ENCODE measurements at places on chromosomes 16 and 17.

- DNase-seq, result no peak
These were observed 62.4 kb downstream of the VAT1L start for GRCh38 chr16:77850636-77851333.

DNA sequence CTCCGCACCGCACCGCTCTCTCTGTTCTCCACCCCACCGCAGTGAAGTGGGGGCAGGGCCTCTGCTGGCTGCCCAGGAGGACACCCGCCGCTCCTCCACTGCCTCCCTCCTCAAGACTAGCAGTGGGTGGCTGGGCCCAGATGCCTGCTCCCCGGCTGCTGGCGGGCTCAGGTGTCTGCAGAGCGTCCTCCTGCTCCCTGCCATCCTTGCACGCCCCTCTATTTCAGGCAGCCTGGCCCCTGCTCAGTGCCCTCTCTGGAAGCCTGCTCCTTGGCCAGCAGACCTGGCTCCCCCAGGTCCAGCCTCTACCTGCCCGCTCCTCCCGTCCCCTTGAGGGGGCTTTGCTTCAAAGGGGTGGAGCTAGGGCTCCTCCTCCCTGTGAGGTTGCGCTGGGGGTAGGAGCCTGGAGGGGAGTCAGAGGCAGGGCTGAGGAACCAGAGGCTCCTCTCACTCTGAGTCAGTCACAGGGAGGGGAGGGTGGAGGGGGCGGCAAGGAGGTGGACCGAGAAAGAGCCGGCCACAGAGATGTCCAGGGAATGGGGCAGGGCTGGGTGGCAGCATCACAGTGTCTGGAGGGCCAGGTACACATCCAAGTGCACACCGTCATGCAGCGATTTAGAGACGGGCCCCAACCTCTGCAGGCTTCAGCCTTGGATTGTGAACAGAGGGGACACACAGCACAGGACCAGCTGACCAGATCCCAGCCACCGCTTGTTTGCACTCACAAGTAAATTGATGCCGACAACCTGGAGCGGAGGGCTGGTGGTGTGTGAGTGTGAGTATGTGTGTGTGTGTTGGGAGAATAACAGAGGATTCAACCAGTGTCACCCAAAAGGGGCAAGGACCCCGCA lies 9.8 kb upstream of the TMEM92 start:
- no peak for DNase-seq

GRCh38 chr17:48609033-48609432 lies 1.8 kb downstream of the HOXB7 start:
- DNase-seq, result no peak

DNA sequence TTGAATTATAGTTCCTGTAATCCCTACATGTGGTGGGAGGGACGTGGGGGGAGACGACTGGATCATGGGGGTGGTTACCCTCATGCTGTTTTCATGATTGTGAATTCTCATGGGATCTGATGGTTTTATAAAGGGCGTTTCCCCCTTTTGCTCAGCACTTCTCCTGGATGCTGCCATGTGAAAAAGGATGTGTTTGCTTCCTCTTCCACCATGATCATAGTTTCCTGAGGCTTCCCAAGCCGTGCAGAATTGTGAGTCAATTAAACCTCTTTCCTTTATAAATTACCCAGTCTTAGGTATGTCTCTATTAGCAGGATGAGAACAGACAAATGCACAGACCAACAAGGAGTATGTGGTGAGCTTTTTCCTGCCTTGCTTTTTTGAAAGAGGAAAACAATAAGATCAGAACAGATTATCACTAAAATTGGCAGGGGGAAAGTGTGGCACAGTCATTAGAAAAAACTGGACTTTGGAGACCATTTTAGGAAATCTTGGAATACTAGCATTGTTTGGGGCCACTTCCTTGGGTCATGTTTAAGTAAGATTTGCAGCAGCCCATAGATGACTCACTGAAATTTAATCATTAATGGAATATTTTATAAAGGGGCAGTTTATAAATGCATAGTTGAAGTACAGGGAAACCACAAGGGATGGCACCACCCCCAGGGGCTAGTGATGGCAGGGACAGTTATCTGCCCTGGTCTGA lies 352.8 kb downstream of the CDH13 start:
- DNase-seq, result no peak

GRCh38 chr17:82121660-82122629 lies 23.9 kb upstream of the FASN start:
- DNase-seq, result no peak

DNA sequence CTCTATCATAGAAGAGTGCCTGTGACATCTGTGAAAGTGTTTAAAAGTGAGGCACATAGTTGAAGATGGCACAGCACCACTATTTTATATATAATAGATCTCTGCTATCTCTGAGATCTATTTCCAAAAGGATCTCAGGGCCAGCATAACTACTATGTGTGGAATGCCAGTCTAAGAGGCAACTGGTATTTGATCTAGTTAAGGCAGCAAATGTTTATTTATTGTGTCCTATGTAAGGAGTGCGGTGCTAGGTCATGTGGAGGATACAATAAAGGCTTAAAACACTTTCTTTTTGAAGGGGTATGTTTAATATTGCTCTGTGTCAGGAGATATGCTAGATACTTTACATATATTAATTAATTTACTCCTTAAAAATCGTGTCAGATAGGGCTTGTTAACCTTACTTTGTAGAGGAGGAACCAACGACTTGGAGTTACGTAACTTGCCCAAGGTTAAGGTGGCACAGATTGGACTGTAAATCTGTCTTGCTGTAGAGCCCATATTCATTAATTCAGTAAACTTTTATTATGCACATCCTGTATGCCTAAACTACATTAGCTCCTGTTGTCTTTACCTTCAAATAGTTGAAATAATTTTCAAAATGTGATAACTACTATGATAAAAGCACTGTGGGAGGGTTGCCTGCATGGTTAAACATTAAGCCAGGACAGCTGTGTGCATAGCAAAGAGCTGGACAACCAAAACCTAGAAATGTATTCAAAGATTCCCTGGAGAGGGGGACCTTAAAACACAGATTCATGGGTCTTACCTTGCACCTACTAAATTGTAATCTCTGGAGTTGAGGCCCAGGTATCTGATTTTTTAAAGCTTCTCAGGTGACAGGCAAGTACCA lies 83.3 kb downstream of the NLK start:
- no peak for DNase-seq

- no peak for DNase-seq
These were observed 15.4 kb downstream of the RBFOX3 start for GRCh38 chr17:79595471-79595870.

DNA sequence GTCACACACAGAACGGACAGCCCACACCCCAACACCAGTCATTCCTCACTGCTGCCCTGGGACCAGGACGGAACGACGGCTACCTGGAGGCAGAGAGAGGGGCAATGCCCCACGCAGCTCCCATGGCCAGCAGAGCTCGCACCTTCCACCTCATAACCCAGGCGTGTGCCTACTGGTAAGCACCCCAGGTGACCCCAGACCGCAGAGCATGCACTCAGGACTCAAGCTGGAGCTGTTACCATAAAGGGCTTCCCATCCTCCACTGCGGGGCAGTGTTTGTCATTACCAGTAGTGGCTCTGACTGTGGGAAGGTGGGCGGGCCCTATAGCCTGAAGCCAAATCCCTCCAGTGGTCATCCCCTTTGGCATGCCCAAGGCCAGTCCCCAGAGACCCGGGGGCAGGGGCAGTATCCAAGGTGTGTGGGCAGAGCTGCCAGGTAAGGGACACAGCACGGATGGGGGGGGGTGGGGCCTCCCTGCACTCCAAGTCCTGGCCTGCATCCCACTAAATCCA lies 4.7 kb upstream of the BCAR1 start:
- DNase-seq, result no peak

DNA sequence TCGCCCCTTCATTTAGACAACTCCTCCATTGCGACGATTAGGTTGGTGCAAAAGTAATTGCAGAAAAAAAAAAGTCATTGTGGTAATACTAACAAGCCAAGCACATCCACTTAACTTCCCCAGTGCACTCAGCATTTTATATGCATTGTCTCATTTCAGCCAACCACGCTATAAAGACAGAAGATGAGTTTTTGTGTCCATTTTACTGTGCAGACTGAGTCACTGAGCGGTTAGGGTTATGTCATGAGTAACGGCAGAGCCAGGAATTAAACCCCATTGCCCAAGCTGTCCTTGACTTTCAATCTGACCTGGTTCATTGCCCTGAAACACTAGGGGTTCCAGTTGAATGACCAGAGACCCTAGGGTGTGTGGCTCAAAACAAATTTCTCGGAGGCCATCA lies 218.7 kb downstream of the XYLT1 start:
- no peak for DNase-seq

GRCh38 chr16:49987381-49987780 lies 37.6 kb upstream of the CNEP1R1 start:
- DNase-seq, result no peak

DNA sequence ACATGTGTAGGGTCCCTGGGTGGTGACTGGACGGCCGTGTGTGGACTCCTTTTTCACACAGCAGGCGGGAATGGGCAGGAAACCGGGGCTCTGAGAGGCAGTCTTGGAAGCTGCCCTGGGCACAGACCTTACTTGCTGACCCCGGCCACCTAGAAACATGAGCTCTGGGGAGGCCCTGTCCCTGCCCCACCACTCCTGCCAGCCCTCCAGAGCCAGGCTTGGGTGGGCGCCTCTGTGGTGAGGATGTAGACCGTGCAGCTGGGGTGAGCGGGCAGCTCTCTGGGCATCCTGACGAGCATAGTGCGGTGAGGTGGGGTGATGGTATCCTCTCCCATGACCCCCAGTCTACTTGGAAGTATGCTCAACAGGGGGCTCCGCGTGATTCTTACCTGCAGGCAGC lies 121.3 kb downstream of the RAB11FIP4 start:
- DNase-seq, result no peak

DNA sequence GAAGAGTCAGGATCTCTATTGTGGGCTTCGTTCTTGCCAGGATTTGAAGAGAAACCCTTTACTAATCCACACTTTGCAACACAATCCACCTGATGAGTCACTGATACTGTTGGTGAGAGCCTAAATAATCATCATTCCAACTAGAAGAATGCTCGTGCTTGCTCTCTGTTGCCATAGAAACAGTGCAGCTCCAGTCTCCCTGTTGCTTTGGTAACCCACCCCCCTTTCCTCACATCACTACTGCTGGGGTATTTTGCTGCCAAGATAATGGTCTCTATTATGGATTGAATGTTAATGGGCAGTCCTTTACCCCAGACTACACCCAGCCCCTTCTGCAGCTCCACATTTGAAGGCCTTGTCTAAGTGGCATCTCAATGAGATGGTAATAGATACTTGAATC lies 190.4 kb downstream of the ABCC12 start:
- peak; percentile 20 for DNase-seq

GRCh38 chr17:55086635-55087058 lies 118.1 kb downstream of the STXBP4 start:
- DNase-seq, result no peak

DNA sequence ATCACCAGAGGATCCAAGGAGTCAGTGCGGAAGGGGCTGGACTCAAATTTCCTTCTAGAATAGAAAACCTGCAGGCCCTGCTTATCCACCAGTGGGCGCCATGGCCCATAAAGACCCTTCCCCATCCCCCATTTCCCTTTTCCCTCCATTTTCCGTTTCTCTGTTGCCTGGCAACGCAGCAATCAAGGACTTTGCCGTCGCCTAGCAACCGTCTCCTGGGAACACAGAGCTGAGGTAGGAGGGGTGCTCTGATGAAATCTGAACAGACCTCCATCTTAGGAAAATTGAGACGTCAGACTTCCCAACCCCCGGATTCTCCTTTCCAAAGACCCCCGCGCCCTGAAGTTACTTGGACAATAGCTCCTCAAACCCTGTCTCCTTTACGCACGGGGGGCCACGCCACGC lies 5.7 kb downstream of the DLG4 start:
- DNase-seq, result peak; percentile 85

DNA sequence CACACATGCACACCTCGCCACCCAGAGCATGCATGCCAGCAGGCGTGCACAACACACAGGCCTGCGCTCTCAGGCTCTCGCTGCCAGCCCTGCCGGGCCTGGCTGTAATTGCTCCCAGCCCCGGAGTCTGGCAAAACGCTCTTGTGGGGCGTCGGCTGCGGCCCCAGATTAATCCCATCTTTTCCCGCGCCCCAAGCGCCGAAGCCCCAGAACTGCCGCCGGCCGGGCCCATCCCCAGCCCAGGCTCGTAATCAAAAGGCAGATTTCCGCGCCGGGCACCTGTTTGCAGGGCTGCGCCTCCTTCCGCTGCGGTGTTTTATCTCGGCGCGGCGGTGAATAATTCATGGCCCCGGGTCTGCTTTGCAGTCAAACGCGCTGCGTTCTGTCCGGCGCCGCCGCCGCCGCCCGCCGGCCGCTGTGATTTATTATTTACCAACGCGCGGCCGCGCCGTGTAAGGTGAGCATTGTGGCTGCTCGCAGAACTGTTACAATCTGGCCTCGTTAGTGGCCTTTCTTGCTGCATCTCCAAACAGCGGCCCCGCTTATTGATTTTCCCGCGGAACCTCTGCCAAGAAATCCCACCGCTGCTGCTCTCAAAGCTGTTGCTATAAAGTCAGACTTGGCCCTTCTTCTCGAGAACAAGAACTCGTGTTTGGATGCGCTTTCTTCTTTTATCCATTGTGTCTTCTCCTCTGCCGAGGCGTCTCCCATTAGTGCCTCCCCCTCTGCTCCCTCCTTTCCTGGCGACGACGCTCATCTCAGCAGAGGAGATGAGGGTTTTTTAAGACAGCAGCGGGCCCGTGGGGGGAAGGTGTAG lies 126.1 kb downstream of the IRX5 start:
- no peak for DNase-seq

- DNase-seq, result no peak
These were observed 11.9 kb upstream of the KDM8 start for GRCh38 chr16:27191352-27191924.

DNA sequence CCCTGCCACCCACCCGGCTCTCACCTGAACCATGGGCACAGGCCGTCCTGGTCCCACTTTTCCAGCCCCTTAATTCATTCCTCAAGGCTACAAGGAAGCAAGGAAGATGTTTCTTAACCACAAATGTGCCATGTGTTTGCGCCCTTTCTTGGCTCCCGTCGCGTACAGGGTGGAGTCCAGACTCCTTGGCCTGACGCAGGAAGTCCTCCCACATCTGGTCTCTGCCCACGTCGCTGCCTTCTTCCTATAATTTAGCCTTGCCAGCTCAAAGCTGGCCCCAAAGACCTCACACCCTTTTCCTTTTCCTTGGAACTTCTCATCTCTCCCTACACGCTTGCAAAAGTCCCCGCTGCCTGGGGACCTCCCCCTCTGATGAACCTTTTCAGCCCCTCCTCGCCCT lies 38.8 kb upstream of the BHLHA9 start:
- no peak for DNase-seq

DNA sequence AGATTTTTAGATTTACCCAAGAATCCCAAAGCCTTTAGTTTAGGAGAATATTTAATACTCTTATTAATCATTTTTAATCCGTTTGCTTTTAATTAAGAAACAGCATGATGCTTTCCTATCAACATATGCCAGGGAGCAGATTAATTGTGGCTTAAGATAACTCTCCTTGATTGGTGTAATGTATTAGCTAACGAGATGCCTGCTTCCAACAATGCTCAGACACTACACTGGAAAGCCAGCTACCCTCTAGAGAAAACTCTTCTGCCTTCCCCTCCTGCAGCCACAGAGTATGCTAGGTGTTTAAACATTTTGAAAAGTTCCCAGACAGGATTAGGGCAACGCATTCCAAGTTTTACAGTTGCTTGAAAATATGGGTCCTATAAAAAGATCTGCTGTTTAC lies 142.2 kb downstream of the AATF start:
- DNase-seq, result no peak

- DNase-seq, result no peak
These were observed 153.5 kb upstream of the CDC42EP4 start for GRCh38 chr17:73465130-73465952.
